ENCODE measurements at places on chromosomes 3 and 15. TPM values are rescaled to one million over a fixed set of nuclear protein-coding genes. Genes with fewer than 3 reads are reported as not detected.

DNA sequence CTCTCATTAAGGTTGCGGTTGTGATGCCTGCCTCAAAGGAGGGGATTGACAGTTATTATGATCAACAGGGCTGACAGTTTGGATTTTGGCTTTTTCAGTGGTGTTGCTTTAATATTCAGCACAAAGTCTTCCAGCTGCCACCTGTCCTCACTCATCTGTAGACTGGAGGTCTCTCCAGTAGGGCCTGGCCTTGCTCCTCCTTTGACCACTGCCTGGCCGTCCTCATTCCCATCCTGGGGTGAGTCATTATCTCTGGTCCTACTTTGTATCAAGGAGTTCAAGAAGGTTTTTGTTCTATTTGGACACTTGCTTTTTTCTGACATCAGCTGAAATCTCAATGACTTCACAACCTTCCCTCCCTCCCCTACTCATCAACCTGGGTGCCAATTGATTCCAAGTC lies 95.1 kb upstream of the ZPLD1 start:
- H3K4me1 ChIP-seq = no peaks in the 10 kb centered on the region
- no peaks in the 10 kb centered on the region for H3K27me3 ChIP-seq

DNA sequence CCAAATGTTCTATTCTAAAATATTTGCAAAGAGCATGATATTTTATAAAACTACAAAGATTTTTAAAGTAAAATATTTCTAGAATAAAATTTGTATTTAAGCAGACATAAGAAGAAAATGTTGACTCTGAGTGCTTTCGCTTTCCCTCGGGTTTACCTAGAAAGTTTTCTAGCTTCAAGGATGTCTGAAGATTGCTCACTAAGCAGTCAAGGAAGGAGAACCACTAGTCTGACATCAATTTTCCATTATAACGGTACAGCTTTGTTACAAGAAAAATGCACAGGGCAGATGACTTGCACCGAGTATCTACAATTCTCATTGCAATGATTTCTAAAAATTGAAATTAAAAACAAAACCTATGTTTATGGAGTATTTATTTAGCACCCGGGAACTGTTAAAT lies 14.2 kb downstream of the GPR15 start:
- no peaks in the 10 kb centered on the region for H3K36me3 ChIP-seq
- no peak for DNase-seq

- no peaks in the 10 kb centered on the region for H3K27me3 ChIP-seq
- H3K27ac ChIP-seq = no peak overlapping the region
- no peak for DNase-seq
- no peaks in the 10 kb centered on the region for H3K4me1 ChIP-seq
- no peaks in the 10 kb centered on the region for H3K36me3 ChIP-seq
Measured at GRCh38 chr15:80536231-80536630, 132.0 kb downstream of the ARNT2 start.

- no peak overlapping the region for H3K4me3 ChIP-seq
- no peaks in the 10 kb centered on the region for H3K36me3 ChIP-seq
- H3K4me1 ChIP-seq = no peaks in the 10 kb centered on the region
- no peak for DNase-seq
Measured at GRCh38 chr3:107032111-107032510, 345.1 kb upstream of the CCDC54 start.

COLQ gene
- total RNA-seq = 15.9 TPM

FES gene
- total RNA-seq = 16.7 TPM

All from muscle of leg (tissue), 16 donors.